Mesenteric fat pad (tissue), 1 donor: ENCODE measurements at places on chromosomes 3 and 15. TPM values are rescaled to one million over a fixed set of nuclear protein-coding genes. Genes with fewer than 3 reads are reported as not detected.

The SLC24A5 gene
- not detected for total RNA-seq

The SLC27A2 gene
- total RNA-seq = 1.7 TPM

- no peak for DNase-seq
Measured at GRCh38 chr3:13088028-13089006, 15.1 kb upstream of the IQSEC1 start.

The CISH gene
- total RNA-seq = 56.2 TPM

- no peak for DNase-seq
Measured at GRCh38 chr3:146314871-146315270, 64.0 kb upstream of the PLSCR4 start.

- DNase-seq = no peak
Measured at GRCh38 chr15:81012588-81012987, 11.9 kb downstream of the TLNRD1 start.

The NSUN3 gene
- total RNA-seq = 11.1 TPM

GRCh38 chr3:20256144-20256543 is 70.1 kb upstream of the SGO1 start:
- no peak for DNase-seq

The RYR3 gene
- total RNA-seq = 0.48 TPM

The KCNMB3 gene
- total RNA-seq = 3.2 TPM

DNA sequence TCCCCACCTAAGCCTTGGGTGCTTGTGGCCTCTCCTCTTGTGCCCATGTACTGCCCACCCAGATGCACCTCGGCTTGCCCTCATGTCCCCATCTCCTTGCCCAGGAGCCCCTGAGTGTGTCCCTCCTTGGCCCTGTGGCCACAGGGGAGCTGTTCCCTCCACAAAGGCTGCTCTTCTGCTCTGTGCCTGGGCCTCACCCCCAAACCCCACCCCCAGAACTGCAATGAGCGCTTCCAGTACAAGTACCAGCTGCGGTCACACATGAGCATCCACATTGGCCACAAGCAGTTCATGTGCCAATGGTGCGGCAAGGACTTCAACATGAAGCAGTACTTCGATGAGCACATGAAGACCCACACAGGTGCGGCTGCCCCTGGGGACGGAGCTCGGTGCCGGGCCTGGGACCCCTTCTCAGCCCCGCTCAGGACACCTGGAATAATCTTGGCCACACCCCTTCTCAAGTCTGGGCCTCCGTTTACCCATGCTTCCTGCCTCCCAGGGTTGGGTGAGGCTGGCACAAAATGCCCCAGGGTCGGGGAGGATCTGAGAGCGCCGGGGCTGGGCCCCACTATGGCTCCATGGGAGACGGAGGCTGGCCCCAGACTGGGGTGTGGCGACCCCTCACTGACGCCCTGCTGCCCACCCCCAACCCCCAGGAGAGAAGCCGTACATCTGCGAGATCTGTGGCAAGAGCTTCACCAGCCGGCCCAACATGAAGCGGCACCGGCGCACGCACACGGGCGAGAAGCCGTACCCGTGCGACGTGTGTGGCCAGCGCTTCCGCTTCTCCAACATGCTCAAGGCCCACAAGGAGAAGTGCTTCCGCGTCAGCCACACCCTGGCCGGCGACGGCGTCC is 10.3 kb downstream of the ZBTB47 start:
- no peak for DNase-seq

The ACKR2 gene
- total RNA-seq = 5.6 TPM

DNA sequence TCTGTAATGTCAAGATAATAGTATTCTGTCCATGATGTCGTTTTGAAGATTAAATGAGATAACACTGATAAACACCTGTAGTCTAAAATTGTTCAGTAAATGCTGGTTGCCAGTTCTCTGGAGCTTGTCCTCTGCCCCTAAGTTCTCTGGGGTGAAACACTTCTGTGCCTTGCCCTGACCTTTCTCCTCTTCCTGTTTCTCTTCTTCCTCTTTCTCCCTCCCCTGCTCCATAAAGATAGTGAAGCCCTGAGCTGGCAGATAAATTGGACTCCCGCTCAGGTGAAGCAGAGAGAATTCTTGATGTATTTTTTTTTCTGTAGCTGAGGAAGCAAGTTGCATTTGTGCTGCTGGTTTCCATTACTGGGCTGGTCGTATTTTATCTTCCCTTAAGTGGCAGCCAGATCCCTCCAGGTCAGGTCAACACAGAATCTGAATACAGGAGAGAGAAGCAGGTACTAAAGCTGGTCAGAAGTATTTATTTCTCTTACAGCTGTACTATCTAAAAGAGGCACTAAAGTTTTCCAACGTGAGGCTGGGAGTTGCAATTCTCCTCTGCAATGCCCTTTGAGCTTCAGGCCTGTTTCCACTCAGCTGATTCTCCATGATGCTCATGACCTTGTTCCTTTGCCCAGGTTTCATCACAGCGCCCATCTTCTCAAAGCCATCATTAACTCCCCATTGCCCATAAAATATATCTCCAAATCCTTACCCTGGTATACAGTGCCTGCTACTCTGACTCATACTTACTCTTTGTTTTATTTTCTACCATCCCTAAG is 319.3 kb upstream of the CFAP20DC start:
- no peak for DNase-seq

The KCTD6 gene
- total RNA-seq = 8.0 TPM

- no peak for DNase-seq
Measured at GRCh38 chr3:142053244-142053643, 96.1 kb downstream of the TFDP2 start.

DNA sequence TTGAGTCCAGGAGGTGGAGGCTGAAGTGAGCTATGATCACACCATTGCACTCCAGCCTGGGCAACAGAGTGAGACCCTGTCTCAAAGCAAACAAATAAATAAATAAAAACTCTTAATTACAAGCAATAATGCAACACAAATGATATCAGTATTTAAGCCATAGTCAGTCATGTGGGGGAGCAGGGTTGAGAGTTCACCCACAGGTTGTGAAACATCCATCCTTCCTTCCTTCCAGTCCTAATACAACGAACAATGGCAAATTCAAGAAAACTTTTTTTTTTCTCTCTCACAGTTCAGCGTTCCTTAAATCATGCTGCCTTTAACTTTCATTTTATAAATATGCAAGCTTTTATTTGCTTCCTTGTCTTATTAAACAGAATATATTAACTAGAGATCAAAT is 24.1 kb downstream of the ZNF592 start:
- no peak for DNase-seq

- no peak for DNase-seq
Measured at GRCh38 chr3:89098964-89099585, 8.3 kb upstream of the EPHA3 start.

DNA sequence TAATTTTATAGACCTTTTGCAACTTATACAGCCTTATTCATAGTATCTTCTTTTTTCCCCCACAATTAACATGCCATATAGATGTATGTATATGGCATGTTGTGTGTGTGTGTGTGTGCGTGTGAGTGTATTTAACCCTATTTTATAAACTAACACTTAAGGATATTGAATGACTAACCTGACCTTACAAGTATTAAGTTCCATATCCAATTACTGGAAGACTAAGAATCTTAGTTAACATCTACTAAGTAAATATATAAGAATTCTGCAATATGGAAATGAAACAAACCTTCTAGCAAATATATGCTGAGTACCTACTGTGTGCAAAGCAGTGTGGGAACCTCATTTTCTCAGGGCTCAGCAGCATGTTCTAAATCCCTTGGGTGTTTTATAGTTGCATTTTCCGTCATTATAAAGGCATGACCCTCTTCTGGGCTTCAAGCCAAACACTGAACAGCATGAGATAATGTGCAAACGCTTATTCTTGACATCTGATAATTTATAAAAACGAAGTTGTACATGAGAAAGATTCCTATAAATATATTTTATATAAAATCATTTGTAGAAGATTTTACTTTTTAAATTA is 105.5 kb downstream of the NLGN1 start:
- no peak for DNase-seq

GRCh38 chr15:91508633-91509032 is 344.9 kb upstream of the SLCO3A1 start:
- DNase-seq = no peak

GRCh38 chr3:4981665-4982494 is 2.6 kb downstream of the BHLHE40 start:
- DNase-seq = no peak

GRCh38 chr3:108472001-108472591 is 38.3 kb downstream of the MYH15 start:
- no peak for DNase-seq

DNA sequence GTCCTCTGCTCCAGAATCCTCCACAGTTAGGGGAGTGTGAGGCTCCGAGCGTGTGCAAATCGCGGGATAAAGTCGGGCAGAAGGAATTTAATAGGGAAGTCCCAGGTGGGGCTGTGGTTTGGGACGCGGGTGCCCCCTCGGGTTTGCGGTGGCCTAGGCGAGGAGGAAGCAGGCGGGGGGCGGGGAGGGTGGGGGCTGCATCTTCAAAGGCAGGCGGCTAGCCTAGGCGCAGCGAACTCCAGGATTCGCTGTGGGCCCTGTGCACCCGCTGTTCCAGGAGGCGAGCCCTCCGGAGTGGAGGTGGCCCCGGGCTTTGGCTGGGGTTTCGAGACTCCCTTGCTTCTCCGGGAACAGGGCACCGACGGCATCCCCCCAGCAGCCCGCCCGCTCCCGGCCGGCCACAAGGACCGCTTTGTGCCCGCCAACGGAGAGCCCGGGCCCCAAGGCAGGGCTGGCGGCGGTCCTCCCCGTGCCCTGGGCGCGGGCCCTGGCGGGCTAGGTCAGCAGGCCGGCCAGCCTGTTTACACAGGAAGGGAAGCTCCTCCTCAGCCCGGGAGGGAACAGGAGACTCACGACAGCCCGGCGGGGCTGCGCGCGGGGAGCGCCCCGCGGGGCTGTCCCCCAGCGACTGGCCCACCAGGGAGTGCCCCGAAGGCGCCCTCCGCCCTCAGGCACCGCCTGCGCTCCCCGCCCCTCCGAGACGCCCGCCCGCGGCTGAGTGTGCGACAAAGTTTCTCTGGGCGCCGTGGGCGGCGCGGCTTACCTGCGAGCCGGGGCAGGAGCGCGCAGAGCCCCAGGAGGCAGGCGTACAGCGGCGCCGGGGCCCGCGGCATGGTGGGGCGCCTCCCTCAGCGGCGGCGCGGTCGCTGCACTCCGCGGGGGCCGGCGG is 753 bp downstream of the ITGB5 start:
- DNase-seq = peak; percentile 88
